SIG-M5 (cell line): ENCODE measurements at places on chromosomes 6 and 20.

- no peak for DNase-seq
Measured at GRCh38 chr6:129865013-129865412, 3.9 kb upstream of the TMEM244 start.

GRCh38 chr6:28323813-28324424 lies 12.0 kb downstream of the ZSCAN31 start:
- DNase-seq: no peak

- DNase-seq: no peak
Measured at GRCh38 chr6:20202699-20203302, 9.5 kb downstream of the MBOAT1 start.

GRCh38 chr6:148509119-148509799 lies 166.6 kb downstream of the SASH1 start:
- no peak for DNase-seq

- no peak for DNase-seq
Measured at GRCh38 chr6:29653452-29654038, 3.3 kb upstream of the MOG start.

GRCh38 chr6:169669889-169670288 lies 31.9 kb downstream of the WDR27 start:
- DNase-seq: no peak

GRCh38 chr20:42281801-42282200 lies 663.6 kb upstream of the CHD6 start:
- no peak for DNase-seq

DNA sequence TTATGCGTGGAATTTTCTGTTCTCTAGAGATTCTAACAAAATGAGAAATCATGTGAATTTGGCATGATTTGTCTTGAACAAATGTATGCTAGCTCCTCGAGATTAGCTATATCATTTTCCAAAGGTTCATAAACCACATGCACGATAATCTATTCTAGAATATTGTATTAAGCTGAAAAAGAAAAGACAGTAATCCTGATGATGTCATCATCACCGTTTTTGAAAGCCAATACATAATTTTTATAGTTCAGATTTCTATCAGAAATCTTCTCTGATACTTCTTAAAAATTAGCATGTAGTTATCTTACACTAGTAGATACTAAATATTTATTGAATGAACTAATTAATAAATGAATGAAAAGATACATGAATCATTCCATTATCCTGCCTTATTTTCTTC lies 111.2 kb downstream of the HAO1 start:
- DNase-seq: no peak

DNA sequence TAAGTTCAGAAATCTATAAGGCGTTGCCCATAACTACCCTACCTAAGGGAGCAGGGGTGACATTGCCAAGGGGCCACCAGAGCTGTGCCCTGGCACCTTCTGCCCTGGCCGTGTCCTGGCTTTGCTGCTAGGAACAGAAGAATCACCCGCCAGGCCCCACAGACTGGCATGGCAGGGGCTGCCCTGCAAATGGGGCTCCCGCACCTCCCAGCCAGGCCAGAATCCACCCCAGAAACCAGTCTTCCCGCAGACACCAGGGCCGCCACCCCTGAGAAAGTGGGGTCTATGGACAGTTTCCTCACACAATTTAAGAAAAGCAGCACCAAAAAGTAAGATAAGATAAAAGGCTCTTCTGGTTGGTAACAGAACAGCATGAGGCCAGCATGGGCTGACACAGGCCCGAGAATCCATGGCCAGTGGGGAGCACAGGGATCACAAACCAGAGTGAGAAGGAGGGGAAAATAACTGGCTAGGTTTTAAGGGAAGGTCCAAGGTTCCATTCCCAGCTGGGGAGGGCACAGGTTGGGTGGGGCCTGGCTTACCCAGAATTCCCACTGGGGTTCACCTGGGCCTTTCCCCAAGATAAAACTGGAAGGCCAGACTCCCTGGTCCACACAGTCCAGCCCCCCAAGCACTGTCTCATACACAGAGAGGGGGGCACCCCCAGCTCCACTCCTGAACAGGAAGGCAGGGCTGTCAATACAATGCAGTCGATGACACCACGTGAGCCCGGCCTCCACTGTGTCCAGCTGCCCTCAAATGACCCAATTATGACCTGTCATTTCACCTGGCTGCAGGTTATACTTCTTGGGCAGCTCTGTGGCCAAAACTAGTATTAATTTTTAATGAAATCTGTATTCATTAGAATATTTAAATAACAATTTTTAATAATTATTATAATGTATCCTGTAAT lies 59.4 kb downstream of the PYGB start:
- no peak for DNase-seq

GRCh38 chr20:36093804-36094145 lies 60.8 kb upstream of the EPB41L1 start:
- DNase-seq: no peak

- DNase-seq: no peak
Measured at GRCh38 chr6:154969796-154970195, 25.3 kb upstream of the TIAM2 start.

DNA sequence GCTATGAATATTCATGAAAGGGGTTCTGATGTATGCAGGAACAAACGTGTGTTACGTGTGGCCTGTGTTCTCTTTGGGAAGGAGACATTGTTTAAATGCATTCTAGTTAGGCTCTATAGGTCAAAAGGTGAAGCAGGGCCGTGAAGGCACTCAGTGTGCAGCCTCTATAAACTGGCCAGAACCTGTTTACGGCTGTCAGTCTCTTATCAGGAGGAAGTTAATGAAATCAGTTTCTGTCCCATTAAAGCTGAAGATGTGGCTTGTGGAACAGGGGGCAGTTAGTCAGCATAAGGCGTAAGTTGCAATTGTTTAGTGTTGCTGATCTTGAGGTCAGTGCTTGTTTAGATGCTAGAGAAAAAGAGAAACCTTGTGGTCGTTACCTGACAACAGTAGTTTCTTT lies 111.5 kb upstream of the KCNG1 start:
- no peak for DNase-seq

- DNase-seq: no peak
Measured at GRCh38 chr6:131937703-131938631, 13.2 kb downstream of the CCN2 start.

DNA sequence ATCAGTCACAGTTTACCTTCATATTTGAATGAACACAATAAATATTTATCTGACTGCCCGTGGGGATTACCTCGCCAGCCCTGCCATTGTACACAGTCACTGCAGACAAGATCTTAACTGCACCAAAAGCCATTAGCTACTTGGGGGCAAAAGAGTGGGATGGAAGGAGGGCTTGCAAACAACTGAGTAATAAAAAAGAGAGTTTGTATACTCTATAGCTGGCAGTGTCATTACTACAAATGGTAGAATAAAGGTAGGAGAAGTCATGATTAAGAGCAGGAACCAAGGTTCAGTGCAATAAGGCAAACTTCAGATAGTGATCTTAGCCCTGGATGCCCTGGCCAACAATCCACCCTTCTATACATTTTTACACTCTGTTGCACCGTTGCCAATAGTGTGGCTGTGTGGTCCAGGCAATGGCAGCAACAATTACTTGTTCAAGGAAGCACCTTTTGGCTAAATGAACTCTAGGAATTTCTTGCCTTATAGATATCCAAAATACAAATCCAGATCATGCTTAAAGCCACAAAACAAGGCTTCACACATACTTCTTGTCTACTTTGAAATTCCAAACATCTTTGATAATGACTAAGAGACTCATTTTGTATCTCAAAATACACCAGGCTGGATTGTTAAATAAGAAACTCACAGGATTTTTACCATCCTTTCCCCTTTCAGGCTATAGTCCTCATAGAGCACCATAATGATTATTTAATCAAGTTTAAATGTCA lies 955.4 kb upstream of the ADGRB3 start:
- no peak for DNase-seq

DNA sequence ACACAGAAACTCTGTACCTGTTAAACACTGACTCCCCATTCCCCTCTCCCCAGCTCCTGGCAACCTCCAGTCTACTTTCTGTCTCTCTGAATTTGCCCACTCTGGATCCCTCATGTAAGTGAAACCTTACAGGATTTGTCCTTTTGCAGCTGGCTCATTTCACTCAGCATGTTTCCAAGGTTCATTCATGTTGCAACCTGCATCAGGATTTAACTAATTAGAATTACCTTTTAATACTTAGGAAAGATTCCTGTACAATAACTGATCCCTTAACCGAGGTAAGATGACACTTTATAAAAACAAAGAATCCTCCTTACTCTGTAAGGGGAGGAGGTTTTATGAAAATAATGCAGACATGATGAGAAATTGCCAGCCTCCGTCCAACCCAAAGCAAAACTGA lies 113.1 kb upstream of the MTHFD1L start:
- no peak for DNase-seq

DNA sequence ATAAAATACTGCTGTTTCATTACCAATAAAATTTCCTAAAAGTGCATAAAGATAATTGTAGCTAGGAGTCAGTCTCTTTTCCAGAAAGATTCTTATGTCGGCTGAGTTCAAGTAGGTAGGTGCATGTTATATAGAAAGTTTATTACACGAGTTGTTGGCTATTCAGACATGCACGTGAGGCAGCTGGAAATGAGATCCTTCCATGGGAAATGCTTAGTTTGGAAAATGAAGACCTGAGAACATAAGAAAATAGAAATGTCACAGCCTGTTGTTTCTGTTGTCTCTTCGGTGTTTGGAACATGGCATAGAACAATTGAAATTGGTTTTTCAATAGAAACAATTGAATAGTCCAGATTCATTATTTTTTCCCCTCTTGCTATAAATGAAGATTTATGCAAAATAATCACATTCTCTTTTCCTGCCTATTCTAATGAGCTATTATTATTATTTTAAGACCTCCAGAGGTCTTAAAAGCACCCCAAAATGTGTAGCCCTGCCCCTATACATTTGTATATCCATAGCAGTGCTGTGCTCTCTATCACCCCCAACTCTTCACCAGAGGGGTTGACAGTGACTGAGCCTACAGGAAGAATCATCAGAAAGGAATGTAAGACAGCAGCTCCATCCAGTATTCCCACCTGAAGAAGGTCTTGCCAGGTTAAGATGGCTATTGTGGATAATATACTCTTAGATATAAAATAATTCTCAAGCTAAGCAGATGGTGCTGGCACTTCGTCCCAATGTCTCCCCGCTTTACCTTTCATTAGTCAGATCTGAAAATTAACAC lies 82.2 kb downstream of the ZDHHC14 start:
- no peak for DNase-seq

DNA sequence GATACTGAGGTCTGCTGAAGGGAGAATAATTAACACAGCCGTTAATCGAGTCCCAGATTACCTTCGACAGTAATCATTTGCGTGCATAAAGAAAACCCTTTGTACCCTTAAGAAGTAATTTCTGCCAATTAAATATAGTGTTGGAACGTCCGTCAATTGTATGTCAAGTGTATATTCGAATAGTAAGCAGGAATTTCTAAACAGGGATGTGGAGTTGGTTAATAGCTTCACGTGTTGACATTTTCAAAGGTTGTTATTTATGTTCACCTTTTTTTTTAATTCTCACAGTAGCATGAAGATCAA lies 798 bp upstream of the SNAP91 start:
- no peak for DNase-seq

DNA sequence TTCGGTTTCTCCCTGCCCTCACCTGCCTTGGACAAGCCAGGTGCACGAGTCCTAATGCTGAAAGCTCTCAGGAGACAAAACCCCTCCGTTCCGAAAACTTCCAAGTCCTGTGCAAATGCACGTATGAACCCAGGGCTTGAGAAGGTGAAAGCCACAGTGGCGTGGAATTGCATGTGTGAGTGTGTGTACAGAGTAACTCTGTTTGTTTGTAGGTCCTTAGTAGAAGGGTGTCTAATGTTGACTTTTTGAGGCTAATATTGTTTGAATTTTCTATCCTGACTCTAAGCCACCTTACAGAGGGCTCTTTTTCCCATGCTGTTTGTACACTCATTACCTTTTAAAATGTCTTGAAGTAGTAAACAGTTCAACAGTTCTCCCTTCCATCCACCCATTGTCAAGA lies 129.1 kb downstream of the FOXA2 start:
- DNase-seq: no peak

- DNase-seq: no peak
Measured at GRCh38 chr6:35471836-35472345, 3.7 kb downstream of the RPL10A start.

- DNase-seq: no peak
Measured at GRCh38 chr6:115634887-115635286, 425.8 kb downstream of the FRK start.

GRCh38 chr20:16216227-16216913 lies 356.9 kb downstream of the KIF16B start:
- DNase-seq: no peak

DNA sequence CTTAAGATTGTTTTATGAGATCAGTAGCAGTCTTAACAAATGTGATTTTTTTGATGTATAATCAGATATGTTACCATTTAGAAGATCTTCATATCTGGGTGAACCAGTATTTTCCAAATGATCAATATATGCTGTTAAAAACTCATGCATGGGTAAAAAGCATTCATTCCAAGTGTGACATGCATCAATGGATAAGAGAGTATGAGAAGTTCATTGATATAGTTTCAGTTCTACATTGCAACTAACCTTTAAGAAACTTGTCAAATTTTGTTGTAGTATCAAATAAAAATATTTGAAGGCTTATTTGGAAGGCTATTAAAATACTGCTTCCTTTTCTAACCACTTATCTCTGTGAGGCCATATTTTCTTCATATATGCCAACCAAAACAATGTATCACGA lies 117.7 kb downstream of the FIG4 start:
- no peak for DNase-seq

DNA sequence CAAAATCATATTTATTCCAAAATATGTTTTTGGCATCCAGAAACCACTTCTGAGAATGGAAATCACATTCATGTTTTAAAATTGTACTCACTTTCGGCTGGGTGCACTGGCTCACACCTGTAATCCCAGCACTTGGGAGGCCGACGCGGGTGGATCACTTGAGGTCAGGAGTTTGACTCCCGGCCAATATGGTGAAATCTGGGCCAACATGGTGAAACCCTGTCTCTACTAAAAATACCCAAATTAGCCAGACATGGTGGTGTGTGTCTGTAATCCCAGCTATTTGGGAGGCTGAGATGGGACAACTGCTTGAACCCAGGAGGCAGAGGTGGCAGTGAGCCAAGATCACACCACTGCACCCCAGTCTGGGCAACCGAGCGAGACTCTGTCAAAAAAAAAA lies 580.7 kb downstream of the MAFB start:
- DNase-seq: no peak

DNA sequence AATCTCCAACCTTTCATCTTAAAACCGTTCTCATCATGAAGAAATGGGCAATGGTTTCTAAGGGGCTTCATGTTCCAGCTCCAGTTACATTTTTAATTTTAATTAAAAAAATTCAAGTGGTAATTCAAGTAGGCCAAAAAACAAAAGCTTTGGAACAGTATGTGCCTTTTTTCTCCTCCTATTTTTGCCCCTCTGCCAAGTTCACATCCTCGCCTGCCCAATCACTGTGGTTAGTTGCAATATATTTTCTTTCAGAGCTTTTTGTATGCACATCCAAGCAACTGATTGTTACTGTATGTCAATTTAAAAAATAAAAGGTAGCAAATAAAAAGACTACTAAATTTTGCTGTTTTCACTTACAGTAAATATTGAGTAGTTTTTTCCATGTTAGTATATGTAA lies 99.8 kb upstream of the B3GAT2 start:
- no peak for DNase-seq
